ENCODE measurements at places on chromosomes 6 and 20. TPM values are rescaled to one million over a fixed set of nuclear protein-coding genes. Genes with fewer than 3 reads are reported as not detected.

ASF1A gene
- polyA plus RNA-seq, result 5.3 TPM

ZNF165 gene
- polyA plus RNA-seq, result 0.35 TPM

UNC5CL gene
- 0.90 TPM for polyA plus RNA-seq

ZNF451 gene
- 7.1 TPM for polyA plus RNA-seq

- DNase-seq, result no peak
Observed at GRCh38 chr6:61809004-61809595, 476.9 kb downstream of the KHDRBS2 start.

DNA sequence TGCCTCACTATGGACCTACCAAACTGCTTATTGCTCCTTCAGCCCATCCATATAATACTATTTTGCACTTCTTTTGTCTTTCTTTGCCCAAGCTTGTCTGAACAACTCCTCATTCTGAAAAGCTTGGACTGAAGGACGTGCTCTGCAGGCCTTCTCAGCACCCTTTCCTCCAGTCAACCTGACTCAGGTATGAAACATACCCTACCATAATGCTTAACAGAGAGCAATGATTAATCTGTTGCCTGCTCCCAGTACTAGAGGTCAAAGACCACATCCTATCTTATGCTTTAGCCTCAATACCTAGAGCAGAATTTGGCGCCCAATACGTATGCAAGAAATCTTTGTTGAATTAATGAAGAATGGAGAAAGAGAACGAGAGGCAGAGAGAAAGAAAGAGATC, 55.2 kb downstream of the ATXN1 start:
- no peak for DNase-seq

TTK gene
- 0.14 TPM for polyA plus RNA-seq

- DNase-seq, result no peak
Observed at GRCh38 chr6:35765739-35766138, 10.7 kb upstream of the CLPSL2 start.

DNA sequence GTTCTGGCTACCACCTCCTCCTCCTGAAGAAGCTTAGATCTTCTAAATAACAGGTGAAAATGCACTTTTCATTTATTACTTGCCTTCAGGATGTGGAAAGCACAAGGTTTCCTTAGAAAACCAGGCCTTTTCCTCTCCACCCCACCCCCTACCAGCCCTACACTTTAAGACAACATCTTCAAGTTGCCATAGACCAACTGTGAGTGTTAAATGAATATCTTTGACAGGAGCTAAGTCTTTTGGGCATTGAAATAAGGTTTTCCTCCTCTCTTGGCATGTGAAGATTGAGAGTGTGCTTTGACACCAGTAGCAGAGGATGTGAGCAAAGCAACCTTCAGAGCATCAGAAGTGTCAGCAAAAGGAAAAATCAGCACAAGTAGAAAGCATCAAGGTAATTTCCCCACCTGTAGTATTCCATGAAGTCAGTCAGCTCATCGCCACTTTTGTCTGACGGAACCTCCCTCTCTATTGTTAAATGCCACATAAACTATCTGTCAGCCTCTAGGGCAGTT, 532.3 kb upstream of the MMS22L start:
- no peak for DNase-seq

HTR1B gene
- polyA plus RNA-seq, result 0.01 TPM

DNA sequence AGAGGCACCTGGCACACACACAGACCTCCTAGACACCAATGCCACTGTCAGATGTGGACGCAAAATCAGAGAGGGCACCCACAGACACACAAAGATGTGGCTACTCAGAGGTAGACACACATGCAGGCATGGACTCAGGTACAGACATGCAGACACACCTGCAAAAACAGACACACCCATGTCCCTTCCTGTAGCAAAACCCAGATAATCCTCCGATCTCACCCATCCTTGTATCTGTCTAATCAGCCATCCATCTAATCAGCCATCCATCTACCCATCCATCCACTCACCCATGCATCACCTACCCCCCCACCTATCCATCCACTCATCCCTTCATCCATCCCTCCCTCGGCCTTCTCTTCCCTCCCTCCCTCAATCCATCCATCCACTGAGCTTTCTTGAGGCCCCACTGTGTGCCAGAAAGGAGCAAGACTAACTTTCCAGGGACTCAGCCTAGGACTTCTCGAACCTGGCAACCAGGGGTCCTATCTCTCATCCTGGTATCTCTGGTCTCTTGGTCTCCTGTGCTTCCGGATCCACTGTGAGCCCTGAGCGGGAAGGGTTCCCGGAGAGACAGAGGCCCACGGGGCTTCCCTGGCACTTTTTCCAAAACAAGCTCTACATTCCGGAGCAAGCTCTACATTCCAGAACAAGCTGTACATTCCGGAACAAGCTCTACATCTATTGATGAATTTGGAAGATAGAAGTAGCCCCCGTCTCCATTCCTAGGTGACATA, 1.1 kb upstream of the TGM2 start:
- DNase-seq, result no peak

- no peak for DNase-seq
Observed at GRCh38 chr20:62816884-62817873, at the start of gene COL9A3. Gene COL9A3 (plus strand): TSS chr20:62817050. CDS start chr20:62817065, 15 bp downstream.

ZSCAN23 gene
- polyA plus RNA-seq, result 0.14 TPM

DNA sequence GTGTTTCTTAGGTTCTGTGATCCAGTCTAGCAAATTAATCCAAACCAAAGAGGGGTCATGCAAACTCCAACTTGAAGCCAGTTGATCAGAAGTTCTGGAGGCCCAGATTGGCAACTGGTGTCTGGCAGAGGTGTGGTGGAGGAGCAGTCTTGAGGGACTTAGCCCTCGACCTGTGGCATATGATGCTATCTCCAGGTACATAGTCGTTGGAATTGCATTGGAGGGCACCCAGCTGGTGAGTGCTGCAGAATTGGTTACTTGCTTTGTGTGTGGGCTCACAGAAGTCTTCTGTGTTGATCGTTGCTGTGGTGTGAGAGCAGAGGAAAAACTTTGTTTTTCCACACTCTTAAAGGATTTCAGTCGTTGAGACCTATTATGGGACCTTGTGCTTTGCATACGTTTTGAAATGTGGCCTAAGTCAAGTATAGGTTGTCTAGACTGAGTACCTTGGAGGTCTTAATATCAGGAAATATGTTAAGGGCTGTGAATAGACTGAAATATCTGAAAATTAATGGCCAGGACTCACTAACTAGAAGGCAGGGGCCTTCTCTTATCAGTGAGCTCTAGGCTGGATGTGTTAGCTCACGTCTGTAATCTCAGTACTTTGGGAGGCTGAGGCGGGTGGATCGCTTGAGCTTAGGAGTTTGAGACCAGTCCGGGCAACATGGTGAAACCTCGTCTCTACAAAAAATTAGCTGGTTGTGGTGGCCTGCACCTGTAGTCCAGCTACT, 7.8 kb downstream of the PANK2 start:
- DNase-seq, result no peak

DNA sequence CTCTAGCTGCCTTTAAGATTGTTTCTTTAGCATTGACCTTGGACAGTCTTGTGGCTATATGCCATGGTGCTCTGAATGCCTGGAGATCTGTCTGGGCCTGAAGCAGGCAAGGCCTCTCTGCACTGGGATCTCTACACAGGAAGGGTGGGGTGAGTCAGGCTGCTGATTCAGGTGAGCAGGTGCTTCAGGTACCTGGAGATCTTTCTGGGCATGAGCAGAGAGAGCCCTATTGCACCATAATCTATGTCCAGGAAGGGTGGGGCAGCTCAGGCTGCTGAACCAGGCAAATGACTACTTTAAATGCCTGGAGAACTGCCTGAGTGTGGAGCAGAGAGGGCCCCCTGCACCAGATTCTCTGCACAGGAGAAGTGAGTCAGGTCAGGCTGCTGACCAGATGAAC, 94.5 kb downstream of the TPBG start:
- no peak for DNase-seq

DNA sequence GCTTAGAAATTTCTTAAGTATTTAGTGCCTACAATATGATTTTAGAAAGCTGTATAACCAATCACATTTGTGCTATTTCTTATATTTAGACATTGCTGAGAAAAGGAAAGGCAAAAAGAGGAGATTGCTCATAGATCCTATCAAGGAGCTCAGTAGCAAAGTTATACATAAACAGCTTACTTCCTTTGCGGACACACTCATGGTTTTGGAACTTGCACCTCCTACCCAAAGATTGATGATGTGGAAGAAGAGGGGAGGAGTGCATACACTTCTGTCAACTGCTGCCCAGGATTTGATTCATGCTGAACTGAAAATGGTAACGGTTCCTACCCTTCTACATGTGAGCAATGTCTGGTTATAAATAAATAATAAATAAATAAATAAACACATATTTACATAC, 16.7 kb downstream of the RAD21L1 start:
- no peak for DNase-seq

KCNQ5 gene
- 5.6 TPM for polyA plus RNA-seq

RRAGD gene
- 70.8 TPM for polyA plus RNA-seq

DNA sequence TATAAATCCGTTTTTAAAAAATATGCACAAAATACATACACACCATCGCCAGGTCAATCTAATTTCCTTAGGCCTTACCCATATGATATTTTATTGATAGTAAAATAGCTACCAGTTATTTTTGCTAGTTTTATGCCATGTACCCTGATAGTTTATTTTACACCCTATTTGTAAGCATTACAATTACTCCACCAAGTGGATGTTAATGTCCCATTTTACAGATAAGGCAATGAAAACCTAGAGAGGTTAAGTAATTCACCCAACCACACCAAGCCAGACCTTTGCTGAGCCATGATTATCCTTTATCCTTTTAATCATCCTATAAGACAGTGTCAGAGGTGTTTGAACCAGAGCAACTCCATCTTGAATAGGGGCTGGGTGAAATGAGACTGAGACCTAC, 86.8 kb downstream of the CBLN4 start:
- DNase-seq, result no peak

OR2H1 gene
- not detected for polyA plus RNA-seq

DNA sequence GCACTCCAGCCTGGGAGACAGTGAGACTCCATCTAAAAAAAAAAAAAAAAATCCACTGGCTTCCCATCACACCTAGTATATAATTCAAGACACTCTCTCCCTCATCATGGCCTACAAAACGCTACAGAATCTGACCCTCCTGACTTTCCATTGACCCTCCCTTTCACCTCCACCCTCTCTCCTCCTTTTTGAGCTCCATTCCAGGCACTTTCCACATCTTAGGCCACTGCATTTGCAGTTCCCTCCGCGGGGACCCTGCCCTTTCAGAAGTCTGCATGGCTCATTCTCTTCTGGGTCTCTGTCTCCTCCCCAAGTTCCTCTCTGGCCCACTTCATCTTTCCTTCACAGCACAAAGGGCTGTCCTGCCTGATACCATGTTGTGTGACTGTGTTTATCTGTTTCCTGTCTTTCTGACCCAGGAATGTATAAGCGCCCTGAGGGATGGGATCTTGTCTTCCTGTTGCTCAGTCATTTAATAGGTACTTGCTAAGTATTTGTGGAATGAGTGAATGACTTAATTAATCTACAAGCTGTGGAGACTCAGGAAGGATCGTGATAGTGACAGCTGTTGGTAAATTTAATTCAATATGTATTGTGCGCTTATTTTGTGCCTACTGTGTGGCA, 35.2 kb downstream of the NCR2 start:
- no peak for DNase-seq

DNA sequence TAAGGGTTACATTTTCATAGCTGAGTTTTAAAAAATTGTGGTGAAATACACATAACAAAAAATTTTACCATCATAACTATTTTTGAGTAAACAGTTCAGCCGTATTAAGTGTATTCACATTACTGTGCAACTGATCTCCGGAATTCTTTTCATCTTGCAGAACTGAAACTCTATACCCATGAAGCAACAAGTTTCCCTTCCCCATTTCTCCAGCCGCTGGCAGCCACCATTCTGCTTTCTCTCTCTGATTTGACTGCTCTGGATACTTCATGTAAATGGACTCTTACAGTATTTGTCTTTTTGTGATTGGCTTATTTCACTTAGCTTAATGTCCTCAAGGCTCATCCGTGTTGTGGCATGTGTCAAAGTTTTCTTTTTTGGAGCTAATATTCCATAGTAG, 341.6 kb downstream of the QKI start:
- DNase-seq, result no peak

GRCh38 chr6:162943369-162943768, 215.6 kb downstream of the PACRG start:
- DNase-seq, result no peak

SUMO4 gene
- polyA plus RNA-seq, result 0.16 TPM

DNA sequence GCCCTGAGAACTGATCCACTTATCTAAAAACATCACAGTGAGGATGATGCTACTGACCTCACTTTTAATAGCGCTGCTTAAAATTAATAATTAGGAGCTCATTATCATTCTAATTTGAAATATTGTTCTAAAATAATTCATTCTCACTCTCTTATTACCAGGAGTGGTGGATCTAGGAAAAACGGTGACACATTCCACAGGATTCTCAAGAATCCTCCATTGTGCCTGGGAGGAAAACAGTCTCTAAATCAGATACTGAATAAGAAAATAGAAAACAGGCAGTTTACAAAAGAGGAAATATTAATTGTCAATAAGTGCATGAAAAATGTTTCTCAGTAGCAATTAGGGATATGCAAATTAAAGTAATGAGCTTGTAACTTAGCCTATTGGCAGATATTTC, 187.4 kb downstream of the TENT5A start:
- no peak for DNase-seq

DNA sequence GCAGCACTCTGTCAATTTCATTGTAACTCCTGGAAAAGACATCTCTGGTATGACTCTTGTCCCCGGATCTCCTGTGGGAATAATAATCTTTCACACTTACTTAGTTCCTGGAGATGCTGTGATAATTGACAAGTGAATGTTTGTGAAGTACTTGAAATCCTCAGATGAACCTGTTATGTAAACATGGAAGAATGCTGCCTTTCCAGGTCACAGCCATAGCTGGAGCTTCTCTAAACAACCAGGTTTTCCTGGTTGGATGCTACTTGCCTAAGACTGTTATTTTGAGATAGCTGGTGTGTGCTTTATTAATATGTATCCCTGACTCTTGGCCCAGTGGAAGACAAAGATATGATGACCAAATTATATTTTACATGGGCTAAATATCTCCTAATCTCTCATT, 228.6 kb downstream of the KCNQ5 start:
- DNase-seq, result no peak

DNA sequence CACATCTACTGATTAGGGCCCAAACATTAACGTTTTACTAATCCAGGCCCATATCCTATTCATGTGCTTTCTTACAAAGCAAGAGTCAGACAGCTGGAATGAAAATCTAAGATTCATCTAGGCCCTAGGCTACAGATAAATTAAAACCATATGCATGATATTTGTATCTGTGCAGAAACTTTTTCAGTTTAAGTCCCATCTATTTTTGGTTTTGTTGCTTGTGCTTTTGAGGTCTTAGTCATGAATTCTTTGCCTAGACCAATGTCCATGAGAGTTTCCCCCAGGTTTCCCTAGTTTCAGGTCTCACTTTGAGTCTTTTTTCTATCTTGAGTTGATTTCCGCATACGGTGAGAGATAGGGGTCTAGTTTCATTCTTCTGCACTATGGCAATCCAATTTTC, 20.2 kb downstream of the ADNP start:
- no peak for DNase-seq

- no peak for DNase-seq
Observed at GRCh38 chr6:42315259-42315990, 97.8 kb upstream of the MRPS10 start.

DNA sequence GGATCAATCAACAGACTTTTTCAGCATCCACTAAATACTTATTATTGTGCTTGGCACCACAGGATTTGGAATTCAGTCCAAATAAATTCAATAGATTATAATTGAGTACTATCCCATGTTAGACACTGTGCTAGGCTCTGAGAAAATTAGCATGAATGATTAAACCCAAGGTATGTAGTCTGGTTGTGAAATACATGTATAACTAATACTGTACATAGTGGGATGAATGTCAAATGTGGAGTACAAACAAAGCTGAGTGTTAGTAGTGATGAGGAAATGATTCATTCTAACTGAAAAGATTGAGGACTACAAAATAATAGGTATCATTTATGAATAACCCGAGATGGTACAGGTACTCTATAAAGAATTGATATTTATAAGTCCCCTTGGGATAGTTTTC, 111.9 kb upstream of the FLRT3 start:
- DNase-seq, result no peak

CRISP3 gene
- not detected for polyA plus RNA-seq
